ENCODE measurements at places on chromosomes 16 and 17.

DNA sequence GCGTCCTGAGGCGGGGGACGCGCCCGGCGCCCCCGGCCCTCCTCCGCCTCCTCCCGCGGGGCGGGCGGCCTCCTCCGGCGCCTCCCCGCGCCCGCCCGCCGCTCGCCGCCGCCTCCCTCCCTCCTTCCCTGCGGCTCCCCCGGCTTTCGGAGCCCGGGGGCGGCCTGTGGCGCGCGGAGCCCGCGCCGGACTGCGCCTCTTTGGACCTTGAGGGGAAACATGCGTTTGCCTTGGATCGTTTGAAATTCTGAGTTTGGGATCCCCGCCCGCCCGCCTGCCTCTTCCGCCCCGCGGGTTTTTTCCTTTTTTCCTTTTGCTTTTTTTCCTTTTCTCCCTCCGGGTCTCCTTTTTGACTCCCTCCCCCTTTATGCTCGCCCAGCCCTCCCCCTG lies 390 bp downstream of the ZNRF1 start:
- DNase-seq, result peak; percentile 50

GRCh38 chr17:31452561-31453110 lies 61.2 kb downstream of the RAB11FIP4 start:
- peak; percentile 20 for DNase-seq

DNA sequence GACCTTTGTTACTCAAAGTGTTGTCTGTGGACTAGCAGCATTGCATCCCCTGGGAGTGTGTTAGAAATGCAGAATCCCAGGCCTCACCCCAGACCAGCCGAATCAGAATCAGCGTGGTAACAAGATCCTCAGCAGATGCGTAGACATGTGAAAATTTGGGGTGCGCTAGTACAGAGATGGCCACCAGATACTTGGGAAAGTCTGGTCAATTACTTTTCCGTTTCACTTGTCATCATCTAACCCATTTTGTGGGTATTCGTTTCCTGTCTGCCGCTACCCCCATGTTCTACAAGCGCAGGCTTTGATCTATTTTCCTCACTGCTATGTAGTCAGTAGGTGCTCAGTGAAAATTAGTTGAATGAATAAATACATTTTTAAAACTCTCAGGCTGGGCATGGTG lies 33.1 kb upstream of the HERPUD1 start:
- DNase-seq, result no peak

GRCh38 chr17:36877771-36878170 lies 59.5 kb upstream of the LHX1 start:
- DNase-seq, result no peak

DNA sequence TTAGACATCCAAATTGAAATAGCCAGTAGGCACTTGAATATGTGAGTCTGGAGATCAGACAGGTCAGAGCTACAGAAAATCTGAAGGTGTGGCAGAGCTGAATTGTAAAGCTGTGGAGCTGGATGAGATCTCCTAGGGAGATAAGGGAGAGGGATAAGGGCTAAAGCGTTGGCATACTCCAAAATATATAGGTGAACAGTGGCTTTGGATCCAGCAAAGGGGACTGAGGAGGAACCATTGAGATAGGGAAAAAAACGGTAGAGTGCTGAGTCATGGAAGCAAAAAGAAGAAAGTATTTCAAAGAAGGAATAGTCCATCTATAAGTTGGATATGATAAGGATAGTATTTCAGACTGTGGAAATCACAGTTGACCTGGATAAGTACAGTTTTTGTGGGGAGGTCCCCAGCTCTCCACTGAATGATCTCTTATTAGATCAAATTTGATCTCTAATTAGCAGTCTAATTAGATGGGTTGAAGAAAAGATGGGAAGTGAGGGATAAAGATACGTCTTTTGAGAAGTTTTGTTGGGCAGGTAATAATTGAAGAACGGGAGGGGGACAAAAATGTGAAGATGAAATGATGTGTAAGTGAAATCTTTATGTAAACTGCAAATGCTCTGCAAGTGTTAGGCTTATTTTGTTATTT lies 587 bp upstream of the DBF4B start:
- no peak for DNase-seq

Data from heart right ventricle (tissue), 16 donors.